Nucleus accumbens (tissue), 56 donors: ENCODE measurements at places on chromosomes 11 and 22.

- no peak for DNase-seq
Measured at GRCh38 chr11:28770806-28771205, 662.6 kb downstream of the METTL15 start.

DNA sequence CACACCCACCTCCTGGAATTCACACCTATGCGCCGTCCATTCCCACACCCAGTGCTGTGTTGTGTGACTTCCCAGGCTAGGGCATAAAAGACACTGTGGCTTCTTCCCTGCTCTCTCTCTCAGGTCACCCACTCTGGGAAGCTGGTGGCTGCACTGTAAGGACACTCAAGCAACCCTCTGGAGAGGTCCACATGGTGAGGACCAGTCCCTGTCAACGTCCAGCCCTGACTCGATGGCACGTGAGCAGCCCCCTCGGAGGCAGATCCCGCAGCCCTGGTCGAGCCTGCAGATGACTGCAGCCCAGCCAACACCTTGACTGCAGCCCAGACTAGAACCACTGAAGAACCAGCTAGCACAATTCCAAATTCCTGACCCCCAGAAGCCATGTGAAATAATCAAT is 16.2 kb downstream of the CBX7 start:
- DNase-seq = no peak

GRCh38 chr11:96141626-96142025 is 201.4 kb downstream of the MAML2 start:
- DNase-seq = no peak

GRCh38 chr11:126415669-126416420 is 60.4 kb downstream of the ST3GAL4 start:
- DNase-seq = peak; percentile 47

DNA sequence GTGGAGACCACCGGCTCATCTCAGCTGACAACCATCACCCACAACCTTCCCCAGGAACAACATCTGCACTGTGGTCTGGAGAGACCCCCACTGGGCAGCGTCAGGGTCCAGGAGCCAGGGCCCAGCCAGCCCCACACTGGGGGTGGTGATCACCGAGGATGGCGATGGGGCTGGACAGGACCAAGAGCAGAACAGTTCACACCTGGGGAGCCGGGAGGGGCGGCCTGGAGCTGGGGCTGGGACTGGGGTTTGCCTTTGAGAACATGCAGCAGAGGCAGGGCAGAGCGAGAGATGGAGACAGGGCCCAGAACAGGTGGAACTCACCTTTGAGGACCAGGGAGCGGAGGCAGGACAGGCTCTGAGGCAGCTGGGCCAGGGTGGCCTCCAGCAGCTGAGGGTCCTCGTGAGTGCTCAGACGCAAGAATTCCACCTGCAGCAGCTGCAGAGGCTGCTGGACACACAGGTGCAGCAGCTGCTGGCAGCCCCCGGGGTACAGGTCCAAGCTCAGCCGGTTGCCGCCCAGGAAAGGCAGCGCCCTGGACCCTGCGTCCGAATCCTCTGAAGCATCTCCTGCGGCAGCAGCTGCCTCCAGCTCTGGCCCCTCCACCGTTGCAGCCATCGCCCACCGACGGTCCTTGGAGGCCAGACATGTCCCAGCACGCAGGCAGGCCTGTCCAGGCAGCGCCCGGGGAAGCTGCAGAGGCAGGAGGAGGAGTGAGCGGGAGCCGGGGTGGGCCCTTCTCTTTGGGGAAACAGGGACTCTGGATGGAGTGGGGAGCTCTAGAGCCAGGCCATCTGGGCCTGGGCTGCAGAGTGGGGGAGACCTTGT is 1.0 kb downstream of the PIDD1 start:
- no peak for DNase-seq

GRCh38 chr11:60376601-60377000 is 1.7 kb upstream of the MS4A7 start:
- no peak for DNase-seq

DNA sequence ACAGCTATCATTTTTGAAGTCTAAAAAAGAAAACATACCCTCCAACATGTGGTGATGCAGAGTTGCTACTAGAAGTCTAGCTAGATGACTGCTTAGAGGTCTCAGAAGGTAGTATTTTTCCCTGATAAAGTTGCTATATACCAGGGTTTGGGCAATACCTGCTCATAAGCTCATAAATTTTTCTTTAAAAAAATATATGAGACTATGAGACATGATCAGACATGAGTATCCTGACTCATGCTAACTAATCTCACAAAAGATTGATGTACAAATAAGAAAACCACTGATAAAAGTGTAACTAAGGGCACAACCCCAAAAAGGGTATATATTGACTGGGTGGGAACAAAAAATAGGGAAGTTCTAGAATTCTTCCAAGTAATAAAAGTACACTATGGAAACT is 740.9 kb downstream of the METTL15 start:
- no peak for DNase-seq

- no peak for DNase-seq
Measured at GRCh38 chr11:83174008-83174407, 17.1 kb downstream of the PCF11 start.

DNA sequence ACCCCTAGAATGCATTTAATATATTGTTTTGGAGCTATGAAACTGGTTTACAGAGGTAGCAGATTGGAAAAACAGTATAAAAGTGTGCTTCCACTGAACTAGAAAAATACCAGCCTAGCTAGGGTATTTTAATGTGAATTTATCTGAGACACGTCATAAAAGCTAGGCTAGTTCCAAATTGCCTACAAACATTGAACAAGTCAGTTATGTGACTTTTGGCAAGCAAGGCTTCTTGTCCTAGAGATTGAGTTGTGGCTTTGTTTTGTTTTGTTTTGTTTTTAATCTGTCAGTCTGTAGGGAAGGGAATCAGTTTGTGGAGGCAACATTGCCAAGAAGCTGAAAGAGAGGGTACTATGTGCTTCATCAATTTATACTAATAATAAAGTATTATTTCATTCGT is 24.2 kb downstream of the RTN3 start:
- no peak for DNase-seq

- peak; percentile 29 for DNase-seq
Measured at GRCh38 chr11:1382831-1383607, 6.7 kb upstream of the BRSK2 start.

GRCh38 chr22:17258015-17258787 is 39.0 kb upstream of the ADA2 start:
- peak; percentile 27 for DNase-seq

DNA sequence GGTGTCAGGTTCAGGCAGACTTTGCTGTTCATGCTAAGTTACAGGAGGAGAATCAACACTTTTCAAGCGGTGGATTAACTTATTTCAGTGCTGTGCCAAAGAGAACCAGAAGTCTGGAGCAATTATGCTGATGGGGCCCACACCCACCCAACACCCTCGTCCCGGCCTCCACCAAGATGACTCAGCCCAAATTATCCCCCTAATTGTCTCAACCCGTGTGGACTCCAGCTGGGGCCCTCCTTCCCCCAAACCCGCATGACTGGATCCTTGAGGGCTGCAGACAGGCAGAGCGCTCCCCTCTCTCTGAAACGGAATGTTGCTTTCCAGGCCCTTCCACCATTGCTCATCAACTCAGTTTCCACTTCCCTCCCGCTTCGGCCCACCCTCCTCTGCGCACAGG is 34.6 kb upstream of the MN1 start:
- no peak for DNase-seq

- no peak for DNase-seq
Measured at GRCh38 chr11:2518983-2519340, 74.2 kb downstream of the KCNQ1 start.

DNA sequence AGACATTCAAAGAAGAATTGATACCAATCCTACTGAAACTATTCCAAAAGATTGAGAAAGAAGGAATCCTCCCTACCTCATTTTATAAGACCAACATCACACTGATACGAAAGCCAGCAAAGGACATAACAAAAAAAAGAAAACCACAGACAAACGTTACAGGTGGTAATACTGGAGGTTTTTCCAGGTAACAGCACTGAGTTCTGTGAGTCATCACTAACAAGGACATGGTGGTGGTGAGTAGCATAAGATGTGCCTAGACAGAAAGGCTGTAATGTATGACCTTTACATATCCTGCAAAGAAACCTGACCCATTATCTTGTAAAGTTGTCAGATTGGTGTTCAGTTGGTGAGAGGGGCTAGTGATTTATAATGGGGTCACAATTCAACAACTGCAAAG is 15.3 kb downstream of the OR9G1 start:
- DNase-seq = no peak
